ENCODE measurements at places on chromosomes 7 and 10.

DNA sequence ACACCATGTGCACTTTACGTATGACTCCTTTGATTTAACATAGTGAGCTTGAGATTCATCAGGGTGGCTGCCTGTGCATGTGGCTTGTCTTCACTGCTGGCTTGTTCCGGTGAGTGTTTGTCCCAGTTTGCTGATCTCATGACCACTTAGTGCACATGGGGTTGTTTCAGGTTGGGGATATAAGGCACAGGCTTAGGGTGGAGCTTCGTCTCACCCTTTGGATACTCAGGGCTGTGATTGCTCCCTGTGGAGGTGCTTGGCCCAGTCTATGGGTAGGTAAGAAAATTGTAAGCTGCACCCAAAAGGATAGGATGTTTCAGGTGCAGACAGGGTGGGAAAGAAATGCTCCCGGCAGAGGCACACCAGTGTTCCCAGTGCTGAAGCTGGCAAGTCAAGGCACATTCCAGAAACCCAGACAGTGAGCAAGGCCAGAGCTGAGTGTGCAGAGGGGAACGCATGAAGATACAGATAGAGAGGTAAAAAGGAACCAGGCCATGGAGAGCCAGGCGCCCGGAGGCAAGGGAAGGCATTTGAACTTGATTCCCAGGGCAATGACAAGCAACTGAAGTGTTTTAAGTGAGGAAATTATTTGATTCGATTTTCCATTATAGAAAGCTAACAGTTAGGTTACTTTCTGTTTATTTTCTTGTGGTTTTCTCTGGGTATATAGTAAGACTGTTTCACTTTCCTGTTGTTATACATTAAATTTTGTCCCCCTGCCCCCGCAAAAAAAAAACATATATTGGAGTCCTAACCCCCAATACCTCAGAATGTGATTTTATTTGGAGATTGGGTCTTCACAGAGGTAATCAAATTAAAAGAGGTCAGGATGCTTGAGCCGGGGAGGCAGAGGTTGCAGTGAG, 289.8 kb upstream of the KLF6 start:
- DNase-seq = no peak

- peak; percentile 82 for DNase-seq
Measured at GRCh38 chr7:90595801-90596670, at the start of gene CDK14. Gene CDK14, plus strand, starts transcription at chr7:90596321. Its CDS starts 307 bp downstream, at chr7:90596628.

DNA sequence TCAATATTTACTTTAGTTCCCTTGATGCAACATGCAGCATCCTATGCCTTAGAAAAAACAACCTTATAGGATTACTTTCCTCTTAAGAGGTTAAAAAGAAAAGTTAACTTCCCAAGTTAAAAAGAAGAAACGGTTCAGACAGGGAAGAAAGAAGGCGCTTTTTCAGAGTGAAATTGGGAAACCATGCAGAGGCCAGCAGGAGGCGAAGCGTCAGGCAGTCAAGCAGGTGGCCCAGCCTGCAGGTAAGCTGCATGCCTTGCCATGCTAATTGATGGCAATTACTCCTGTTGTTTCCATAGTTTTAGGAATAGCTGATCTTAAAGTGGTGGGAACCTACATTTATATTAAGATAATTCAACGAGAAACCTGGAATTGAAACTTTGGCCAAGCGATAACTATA, 302.6 kb upstream of the SP4 start:
- no peak for DNase-seq

GRCh38 chr7:49396229-49396628, 377.2 kb upstream of the VWC2 start:
- peak; percentile 16 for DNase-seq

DNA sequence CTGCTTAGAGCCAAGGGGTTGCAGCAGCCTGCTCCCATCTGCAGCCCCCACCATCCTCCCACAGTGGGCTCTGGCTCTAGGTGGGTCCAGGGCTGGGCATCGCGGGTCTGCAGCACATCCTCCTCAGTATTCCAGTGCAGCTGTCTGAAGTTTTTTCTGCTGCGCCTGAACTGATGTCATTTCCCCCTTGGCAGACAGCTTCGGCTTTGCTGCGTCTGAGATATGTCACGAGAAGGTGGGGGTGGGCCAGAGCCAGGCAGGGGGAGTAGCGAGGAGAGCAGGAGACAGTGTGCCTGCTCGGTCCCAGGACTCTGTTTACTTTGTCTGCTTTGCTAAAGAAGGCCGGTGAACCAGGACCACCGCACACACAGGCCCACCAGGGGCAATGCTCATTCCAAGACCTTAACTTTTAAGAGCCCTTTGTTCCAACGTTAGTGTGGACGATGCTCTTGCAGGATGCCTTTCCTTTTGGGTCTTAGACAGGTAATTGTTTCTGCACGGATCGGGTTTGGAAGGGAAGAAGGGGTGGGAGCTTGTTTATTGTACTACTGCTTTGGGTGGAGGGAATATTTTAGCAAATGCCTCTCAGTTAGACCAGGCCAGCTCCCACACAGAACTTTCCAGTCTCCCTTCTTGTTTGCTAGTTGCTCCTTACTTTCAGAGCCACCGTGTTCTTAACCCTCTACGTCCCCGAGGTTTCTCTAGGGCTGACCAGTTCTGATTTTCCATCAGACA, 32.4 kb downstream of the WBP1L start:
- peak; percentile 85 for DNase-seq

Data from urothelium cell line (cell line).